ENCODE measurements at places on chromosomes 6 and 20. TPM values are rescaled to one million over a fixed set of nuclear protein-coding genes. Genes with fewer than 3 reads are reported as not detected.

GRCh38 chr6:9066726-9067125, 631.4 kb upstream of the SLC35B3 start:
- DNase-seq = no peak

GRCh38 chr6:149049230-149049629, 268.3 kb upstream of the TAB2 start:
- DNase-seq = no peak

DNA sequence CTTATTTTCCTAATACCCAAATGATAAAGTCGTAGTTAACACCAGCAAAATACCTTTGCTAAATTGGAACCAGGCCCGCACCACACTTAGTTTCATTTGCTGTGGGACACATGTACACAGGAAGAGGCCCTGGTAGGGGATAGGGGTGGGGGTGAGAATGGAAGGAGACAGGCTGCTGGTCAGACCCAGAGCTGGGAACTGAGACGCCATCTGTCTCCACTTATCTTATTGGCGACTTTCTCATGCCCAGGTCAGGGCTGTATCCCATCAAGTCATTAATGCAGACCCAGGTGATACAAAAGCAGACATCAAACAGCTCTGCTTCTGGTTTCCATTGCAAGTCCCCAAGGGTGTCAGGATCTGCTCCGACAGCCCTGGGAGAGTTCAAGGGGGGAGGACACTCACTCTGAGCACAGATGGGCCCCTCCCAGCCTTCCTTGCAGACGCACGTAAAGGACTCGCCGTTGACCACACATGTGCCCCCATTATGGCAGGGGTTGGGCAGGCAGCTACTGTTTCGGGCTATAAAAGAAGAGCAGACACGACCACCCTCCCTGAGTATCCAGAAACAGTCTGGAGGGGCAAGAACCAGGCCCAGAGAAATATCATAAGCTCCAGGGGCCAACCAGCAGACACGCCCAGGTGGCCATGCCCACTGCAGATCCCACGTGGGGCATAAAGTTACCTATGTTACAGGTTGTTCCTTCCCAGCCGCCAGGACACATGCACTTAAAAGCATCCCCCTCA, 29.2 kb downstream of the JAG1 start:
- DNase-seq = no peak

Gene ERGIC3
- total RNA-seq = 130 TPM

DNA sequence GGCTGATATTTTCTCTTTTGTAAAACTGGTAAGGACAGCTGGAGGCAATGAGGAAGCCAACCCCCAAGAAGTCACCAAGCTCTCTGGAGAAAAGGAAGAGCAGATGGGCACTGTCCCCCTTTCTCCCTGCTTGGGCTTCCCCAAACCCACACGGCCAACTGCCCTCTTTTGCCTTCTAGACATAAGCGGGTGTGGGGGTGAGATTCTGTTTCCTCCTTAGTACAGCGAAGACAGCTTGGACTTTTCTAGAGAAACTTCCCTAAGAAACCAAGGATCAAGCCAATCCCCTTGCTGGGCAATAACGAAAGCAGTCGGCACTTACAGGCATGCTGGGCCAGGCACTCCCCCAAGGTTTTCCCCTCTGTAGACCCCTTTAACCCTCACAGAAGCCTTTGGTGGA, 110.3 kb downstream of the CDC5L start:
- no peak for DNase-seq

GRCh38 chr20:50837532-50838321, 42.9 kb downstream of the BCAS4 start:
- DNase-seq = no peak

DNA sequence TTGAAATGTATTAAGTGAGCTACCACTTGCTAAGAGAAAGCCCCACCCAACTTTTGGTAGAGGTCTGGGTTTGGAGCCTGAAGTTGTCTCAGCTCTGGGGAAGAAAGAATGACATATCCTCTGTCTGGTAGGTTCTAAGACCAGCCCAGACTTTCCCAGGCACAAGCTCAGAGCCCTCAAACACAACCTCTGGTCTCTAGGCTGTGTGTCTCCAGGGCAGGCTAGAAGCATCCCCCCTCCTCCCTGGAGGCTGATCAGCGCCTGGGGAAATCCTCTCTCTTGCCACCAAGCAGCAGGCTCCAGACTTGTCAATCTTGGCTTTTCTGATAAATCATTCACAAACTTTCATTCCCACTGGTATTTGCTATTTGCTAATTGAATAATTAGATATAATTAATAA, 226.5 kb upstream of the CST7 start:
- no peak for DNase-seq

Gene SEL1L2
- not detected for total RNA-seq

Gene CPXM1
- total RNA-seq = 0.30 TPM

DNA sequence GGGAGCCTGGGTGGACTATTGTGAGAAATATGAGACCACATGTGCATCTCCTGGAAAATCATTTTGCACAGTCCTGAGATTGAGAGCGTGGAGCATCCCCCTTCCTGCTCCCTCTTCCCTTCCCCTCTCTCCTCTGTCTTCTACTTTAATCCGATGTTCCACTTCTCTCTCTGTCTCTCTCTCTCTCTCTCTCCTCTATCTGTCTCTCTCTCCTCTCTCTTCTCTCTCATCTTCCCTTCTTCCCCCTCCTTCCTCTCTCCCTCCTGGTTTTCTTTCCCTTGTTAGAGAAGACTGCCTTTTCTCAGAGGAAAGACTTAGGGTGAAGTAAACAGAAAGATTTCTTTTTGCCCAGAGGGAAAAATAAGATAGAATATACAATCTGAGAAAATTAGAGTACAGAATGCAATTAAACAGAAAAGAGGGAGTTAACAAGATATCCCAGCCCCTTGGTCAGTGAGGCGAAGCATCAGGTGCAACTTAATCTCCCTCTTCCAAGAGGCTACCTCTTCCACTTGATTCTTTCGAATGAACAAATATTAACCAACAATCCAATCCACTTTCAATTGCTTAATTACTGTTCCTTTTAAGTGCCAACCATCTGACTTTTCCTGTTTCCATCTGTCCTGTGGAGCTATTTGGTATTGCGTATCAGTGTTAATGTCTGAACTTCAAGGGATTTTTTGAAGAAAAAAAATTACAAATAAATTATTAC, 14.6 kb downstream of the KHDC1 start:
- no peak for DNase-seq

Gene MYB
- 0.76 TPM for total RNA-seq

Gene OPRM1
- 18.1 TPM for total RNA-seq

Gene ALDH8A1
- total RNA-seq = 7.8 TPM

DNA sequence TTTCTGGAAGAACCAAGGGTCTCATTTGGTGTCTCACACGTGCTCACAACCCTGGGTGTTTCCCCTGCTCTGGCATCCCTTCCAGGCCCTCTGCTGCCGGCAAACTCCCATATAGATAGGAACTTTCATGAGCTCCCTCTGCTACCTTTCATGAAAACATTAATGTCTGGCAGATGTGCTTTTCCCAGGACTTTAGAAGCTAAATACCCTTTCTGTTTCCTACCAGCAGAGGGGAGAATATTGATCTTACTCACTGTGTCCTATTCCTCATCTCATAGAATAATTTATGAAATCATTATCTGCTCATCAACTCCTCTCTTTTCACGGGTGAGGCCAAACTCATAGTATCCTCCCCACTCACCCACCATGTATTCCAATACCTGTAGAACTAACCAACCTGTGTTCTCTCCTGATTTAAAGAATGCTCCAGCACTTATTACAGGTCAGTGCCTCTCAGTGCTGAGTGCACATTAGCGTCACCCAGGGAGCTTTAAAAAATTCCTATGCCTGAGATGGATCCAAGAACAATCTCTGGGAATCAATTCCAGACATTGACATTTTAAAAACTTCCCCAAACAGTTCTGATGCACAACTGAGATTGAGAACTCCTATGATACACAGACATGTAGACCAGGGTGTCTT, 298.5 kb upstream of the JAG1 start:
- no peak for DNase-seq

Gene TMEM170B
- 33.9 TPM for total RNA-seq

All from dorsolateral prefrontal cortex (tissue), 122 donors.